ENCODE measurements at places on chromosomes 4 and X. TPM values are rescaled to one million over a fixed set of nuclear protein-coding genes. Genes with fewer than 3 reads are reported as not detected.

- no peak overlapping the region for H3K4me3 ChIP-seq
- H3K27ac ChIP-seq: no peak overlapping the region
- H3K36me3 ChIP-seq: no peaks in the 10 kb centered on the region
- DNase-seq: no peak
Observed at GRCh38 chrX:22366166-22366702, 93.5 kb downstream of the CBLL2 start.

DNA sequence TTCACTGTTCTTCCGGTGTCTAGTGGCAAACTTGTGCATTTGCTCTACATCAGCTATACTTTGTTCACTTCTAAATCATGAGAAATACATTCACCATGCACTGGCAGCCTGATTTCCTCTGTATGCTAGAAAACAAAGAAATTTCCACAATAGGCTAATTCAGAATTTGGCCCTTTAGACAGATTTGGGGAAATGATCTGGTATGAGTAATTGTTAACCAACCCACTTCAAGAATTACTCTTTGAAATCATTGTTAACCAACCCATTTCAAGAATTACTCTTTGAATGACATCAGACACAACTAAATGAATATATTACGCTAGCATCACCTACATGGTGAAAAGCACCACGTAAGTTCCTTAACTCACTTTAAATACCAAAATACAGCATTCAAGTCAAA, 14.6 kb downstream of the APBB2 start:
- DNase-seq: no peak
- no peaks in the 10 kb centered on the region for H3K36me3 ChIP-seq
- no peak overlapping the region for H3K27ac ChIP-seq
- H3K4me3 ChIP-seq: no peak overlapping the region
- no peaks in the 10 kb centered on the region for H3K27me3 ChIP-seq

DNA sequence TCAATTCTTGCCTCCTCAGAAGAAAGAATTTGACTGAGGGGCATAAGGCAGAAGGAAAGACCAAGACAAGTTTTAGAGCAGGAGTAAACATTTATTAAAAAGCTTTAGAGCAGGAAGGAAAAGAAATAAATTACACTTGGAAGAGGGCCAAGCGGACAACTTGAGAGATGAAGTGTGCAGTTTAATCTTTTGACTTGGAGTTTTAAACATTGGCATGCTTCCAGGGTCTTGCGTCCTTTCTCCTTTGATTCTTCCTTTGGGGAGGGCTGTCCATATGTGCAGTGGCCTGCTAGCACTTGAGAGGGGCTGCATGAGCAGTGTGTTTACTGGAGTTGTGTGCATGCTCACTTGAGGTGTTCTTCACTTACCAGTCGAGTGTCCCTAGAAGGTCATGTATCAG, 275.8 kb upstream of the IL1RAPL1 start:
- no peaks in the 10 kb centered on the region for H3K27me3 ChIP-seq
- no peaks in the 10 kb centered on the region for H3K36me3 ChIP-seq
- no peak overlapping the region for H3K4me3 ChIP-seq
- no peak for DNase-seq

- no peaks in the 10 kb centered on the region for H3K27me3 ChIP-seq
- DNase-seq: no peak
- H3K4me3 ChIP-seq: no peak overlapping the region
- H3K36me3 ChIP-seq: no peaks in the 10 kb centered on the region
- H3K27ac ChIP-seq: no peak overlapping the region
Observed at GRCh38 chrX:3250966-3251365, 95.5 kb downstream of the MXRA5 start.

- H3K4me1 ChIP-seq: no peaks in the 10 kb centered on the region
- H3K27me3 ChIP-seq: no peaks in the 10 kb centered on the region
Observed at GRCh38 chr4:37603070-37603468, 83.1 kb downstream of the RELL1 start.

- H3K4me1 ChIP-seq: no peaks in the 10 kb centered on the region
- no peaks in the 10 kb centered on the region for H3K27me3 ChIP-seq
- H3K27ac ChIP-seq: no peak overlapping the region
- no peak overlapping the region for H3K4me3 ChIP-seq
Observed at GRCh38 chr4:136793848-136794247, 738.4 kb downstream of the PCDH18 start.

- H3K4me1 ChIP-seq: no peaks in the 10 kb centered on the region
- H3K27me3 ChIP-seq: no peaks in the 10 kb centered on the region
- no peak overlapping the region for H3K27ac ChIP-seq
- peaks cover 12% of the 10 kb centered on the region for H3K36me3 ChIP-seq
Observed at GRCh38 chr4:5805270-5805669, 87.6 kb downstream of the CRMP1 start.

- H3K36me3 ChIP-seq: no peaks in the 10 kb centered on the region
- no peak overlapping the region for H3K4me3 ChIP-seq
Observed at GRCh38 chr4:147025042-147025441, 79.4 kb upstream of the TTC29 start.

DNA sequence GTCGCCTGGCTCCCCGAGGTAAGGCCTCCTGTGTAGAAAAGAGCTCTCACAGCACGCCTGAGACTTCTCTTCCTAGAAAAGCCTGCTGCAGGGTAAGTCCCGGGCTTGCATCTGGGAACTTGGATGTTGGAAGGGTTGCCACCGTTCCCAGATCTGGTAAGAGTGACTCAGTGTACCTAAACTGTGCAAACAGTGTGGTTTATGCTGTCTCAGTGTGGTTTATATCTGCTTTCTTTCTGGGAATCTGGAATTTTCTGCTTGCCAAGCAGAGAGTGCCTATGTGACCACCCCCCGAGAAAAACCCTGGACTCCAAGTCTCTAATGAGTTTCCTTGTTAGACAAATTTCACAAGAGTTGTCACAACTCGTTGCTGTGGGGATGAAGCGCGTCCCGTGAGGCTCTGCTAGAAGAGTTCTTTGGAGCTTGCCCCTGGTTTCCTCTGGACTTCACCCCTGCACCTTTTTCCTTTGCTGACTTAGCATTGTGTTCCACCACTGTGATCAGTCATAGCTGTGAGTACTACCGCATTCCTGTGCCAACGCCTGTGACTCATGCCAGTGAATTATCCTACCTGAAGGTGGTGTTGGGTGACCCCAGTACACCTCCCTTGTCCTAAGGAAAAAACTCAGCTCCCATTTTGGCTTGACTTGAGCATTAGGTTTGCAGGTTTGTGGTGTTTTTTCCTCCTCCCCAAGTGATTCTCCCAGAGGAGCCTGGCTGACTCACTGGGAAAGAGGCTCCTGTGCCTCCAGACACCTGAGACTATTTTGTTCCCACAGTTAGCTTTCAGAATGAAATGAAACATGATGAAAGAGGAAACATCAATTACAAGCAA, 14.5 kb downstream of the SLC2A9 start:
- H3K36me3 ChIP-seq: no peaks in the 10 kb centered on the region
- H3K4me3 ChIP-seq: no peak overlapping the region
- peaks cover 46% of the 10 kb centered on the region for H3K4me1 ChIP-seq
- DNase-seq: no peak
- peak overlapping the region; percentile 28 for H3K27ac ChIP-seq
- H3K27me3 ChIP-seq: no peaks in the 10 kb centered on the region

- no peaks in the 10 kb centered on the region for H3K36me3 ChIP-seq
- no peaks in the 10 kb centered on the region for H3K27me3 ChIP-seq
- H3K4me1 ChIP-seq: no peaks in the 10 kb centered on the region
- DNase-seq: no peak
- H3K27ac ChIP-seq: no peak overlapping the region
Observed at GRCh38 chr4:26993539-26993938, 132.9 kb downstream of the STIM2 start.

DNA sequence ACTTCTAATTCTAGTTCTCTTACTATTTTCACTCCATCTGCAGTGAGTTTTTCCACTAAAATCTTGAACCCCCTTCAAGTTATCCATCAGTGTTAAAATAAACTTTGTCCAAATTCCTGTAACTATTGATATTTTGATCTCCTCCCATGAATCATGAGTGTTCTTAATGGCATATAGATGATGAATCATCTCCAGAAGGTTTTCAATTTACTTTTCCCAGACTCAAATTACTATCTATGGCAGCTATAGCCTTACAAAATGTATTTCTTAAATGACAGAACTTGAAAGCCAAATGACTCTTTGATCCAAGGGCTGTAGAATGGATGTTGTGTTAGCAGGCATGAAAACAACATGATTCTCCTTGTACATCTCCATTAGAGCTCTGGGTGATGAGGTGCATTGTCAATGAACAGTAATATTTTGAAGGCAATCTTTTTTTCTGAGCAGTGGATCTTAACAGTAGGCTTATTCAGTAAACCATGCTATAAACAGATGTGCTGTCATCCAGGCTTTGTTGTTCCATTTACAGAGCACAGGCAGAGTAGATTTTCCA, 16.1 kb upstream of the IQCM start:
- H3K36me3 ChIP-seq: no peaks in the 10 kb centered on the region
- H3K27ac ChIP-seq: no peak overlapping the region
- H3K4me1 ChIP-seq: no peaks in the 10 kb centered on the region
- DNase-seq: no peak

DNA sequence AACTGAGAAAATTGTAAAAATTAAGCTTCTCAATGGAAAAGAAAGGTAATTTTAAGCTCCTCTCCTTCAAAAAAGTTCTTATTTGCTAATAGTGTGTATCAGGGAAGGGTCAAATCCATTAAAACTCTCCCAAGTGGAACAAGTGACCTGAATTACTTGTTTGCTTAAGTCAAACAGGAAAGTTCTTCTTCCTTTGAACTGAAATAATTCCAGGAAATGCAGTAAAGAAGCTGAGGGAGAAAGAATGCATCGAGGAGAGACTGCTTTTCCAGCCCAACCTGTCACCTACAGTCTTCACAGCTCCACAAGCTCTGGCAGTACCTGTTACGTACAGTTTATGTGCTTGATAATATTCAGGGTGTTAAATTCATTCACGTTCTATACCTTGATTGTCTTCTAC, 131.1 kb downstream of the KLHL8 start:
- peaks cover 47% of the 10 kb centered on the region for H3K4me1 ChIP-seq
- peaks cover 38% of the 10 kb centered on the region for H3K36me3 ChIP-seq
- no peak overlapping the region for H3K27ac ChIP-seq
- no peak overlapping the region for H3K4me3 ChIP-seq
- H3K27me3 ChIP-seq: no peaks in the 10 kb centered on the region

DNA sequence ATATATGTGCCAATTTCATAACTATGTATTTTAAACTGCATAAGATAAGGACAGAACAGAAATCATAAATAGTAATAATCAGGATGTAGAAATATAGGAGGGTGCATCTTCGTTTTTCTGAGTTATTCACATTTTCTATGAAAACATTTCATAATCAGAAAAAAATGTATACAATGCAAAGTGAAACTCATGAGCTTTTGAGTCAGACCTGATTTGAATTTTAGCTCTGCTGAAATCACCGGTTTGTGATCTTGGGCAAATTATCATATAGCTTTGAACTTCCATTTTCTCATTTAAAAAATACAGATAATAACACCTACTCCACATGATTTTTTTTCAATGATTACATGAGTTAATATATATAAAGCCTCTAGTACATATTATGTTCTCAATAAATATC, 106.9 kb downstream of the KDR start:
- no peak overlapping the region for H3K4me3 ChIP-seq
- DNase-seq: no peak
- no peak overlapping the region for H3K27ac ChIP-seq
- H3K27me3 ChIP-seq: no peaks in the 10 kb centered on the region

- DNase-seq: no peak
- no peak overlapping the region for H3K4me3 ChIP-seq
- no peaks in the 10 kb centered on the region for H3K4me1 ChIP-seq
Observed at GRCh38 chr4:102642631-102643298, 118.0 kb downstream of the MANBA start.

DNA sequence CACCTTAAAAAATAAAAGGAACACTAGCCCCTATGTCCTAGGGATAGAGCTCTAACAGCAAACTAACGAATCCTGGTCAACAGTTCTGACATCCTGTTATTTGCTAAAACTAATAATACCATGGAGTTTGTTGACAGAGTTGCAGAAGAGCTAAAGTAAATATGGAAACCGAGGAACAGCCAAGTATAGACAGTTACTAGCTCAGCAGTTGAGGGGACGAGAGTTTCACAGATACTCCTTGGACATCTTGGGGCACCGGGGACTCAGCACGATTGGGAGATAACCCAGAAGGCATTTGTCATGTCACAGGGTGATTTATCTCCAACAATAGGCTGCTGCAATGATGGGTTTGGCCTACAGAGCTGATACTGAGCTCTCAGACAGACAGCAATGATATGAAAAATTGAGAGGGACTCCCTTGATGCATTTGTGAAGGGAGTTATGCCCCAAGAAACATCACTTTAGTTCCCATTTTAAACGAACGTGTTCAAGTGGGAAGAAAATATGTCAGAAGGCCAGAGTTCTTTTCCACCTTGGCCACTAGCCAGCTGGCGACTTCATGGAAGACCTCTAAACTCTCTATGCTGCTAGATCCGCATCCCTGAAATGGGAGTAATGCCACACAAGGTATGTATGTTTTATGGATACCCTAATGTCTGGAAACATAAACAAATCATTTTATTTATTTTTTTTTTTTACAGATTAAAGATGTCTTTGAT, 48.6 kb downstream of the TSC22D3 start:
- peaks cover 67% of the 10 kb centered on the region for H3K4me1 ChIP-seq
- peaks cover 14% of the 10 kb centered on the region for H3K27me3 ChIP-seq
- no peak for DNase-seq

DNA sequence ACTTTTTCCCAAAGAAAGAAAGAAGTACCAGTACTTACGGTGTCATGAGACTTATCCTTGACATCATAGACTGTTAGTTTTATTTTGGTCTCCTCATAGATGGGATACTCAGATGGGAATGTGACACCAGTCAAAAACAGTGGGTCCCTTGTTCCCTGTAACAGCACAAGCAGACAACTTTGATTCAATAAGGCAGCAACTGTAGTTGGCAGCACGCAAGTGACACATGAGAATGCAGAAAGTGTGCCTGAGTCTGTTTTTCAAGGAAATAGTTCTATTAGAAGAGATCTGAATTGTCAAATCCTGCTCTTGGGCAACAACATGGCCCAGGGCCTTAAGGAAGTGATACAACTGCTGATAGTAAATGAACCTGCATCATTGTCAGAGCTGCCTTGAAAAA, 443.2 kb downstream of the INPP4B start:
- peak overlapping the region; percentile 82 for H3K27ac ChIP-seq
- H3K27me3 ChIP-seq: no peaks in the 10 kb centered on the region
- H3K4me3 ChIP-seq: peak overlapping the region; percentile 6

MAGEC1 gene
- not detected for total RNA-seq

SMIM43 gene
- total RNA-seq: not detected

RTL5 gene
- total RNA-seq: 5.6 TPM

TRIM60 gene
- not detected for total RNA-seq

ARX gene
- total RNA-seq: not detected

ASB12 gene
- total RNA-seq: 3.0 TPM

MAGEA2 gene
- total RNA-seq: not detected

ZFYVE28 gene
- 5.6 TPM for total RNA-seq
